ENCODE measurements at places on chromosomes 12 and 14.

GRCh38 chr14:51512316-51512715 lies 139.4 kb upstream of the FRMD6 start:
- DNase-seq = no peak

GRCh38 chr14:72883961-72884360 lies 9.9 kb downstream of the DPF3 start:
- peak; percentile 30 for DNase-seq

DNA sequence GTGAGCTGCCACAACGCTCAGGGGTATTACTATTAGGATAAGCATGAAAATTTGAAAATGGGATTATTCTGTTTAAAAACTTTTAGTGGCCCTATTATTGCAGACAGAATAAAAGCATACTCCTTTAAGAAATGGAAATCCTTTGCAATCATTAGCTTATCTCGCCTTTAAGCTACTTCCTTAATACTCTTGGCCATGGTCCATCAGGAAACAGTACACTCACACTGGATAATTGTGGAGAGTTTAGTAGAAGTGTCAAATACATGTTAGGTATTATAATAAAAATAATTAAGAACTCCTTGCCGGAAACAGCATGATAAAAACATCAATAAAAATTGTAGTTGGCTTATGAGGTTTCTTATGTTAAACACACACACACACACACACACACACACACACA lies 100.4 kb upstream of the PPFIA2 start:
- DNase-seq = no peak

GRCh38 chr12:121712190-121712460 lies 427 bp upstream of the TMEM120B start:
- DNase-seq = no peak

- DNase-seq = no peak
Measured at GRCh38 chr14:29465095-29465494, 462.6 kb downstream of the PRKD1 start.

DNA sequence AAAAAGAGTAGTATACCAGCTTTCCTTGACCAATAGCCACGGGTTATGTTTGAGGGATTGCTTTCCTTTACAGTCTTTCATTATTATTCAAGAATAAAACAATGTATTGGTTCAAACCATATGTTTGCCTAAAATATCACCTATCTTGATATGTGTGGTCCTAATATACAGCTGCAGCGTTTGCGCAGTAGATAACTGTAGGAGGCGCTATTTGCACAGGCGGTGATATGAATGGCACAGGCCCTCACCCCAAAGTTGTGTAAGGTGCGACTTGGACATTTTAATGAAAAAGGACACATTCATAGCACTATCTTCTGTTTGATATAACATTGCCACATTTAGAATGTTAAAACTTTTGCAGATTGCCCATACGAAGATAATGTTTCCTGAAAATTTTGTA lies 298.4 kb downstream of the TRHDE start:
- DNase-seq = no peak

- no peak for DNase-seq
Measured at GRCh38 chr14:63493246-63493645, 49.9 kb downstream of the PPP2R5E start.

DNA sequence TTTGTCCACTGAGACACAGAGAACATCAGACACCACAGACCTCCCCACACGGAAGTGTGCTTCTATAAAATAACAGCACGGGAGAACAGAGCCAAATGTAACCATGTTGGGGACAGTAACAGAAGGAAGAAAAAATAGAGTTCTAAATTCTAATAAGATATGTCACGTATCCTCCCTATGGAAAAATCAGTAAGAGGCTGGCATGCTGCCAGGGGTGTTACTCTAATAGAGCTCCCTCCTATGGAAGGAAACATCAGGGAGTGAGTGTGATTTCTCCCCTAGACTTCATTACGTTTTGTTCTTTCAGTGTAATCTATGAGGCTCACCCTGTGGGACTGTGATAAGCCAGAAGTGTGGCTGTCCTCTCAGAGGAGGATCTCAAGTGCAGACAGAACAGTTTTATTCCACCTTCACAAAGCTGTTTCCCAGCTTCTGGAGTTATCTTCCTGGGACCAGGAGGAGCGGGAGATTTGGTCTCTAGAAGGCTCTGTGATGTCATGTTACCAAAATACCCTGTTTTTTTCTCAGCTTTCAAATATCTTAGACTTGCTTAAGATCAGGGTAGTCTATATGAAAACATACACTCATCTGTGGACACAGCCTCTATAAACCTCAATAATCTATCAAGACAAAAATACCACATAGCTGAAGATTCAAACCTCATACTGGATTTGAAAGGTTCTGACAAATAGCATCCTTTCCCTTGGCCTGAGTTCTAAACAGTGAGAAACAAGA lies 69.3 kb downstream of the ZFC3H1 start:
- DNase-seq = no peak

GRCh38 chr12:52221912-52222457 lies 11.1 kb upstream of the KRT7 start:
- peak; percentile 74 for DNase-seq

GRCh38 chr12:79737875-79738718 lies 47.3 kb upstream of the PAWR start:
- DNase-seq = peak; percentile 2

DNA sequence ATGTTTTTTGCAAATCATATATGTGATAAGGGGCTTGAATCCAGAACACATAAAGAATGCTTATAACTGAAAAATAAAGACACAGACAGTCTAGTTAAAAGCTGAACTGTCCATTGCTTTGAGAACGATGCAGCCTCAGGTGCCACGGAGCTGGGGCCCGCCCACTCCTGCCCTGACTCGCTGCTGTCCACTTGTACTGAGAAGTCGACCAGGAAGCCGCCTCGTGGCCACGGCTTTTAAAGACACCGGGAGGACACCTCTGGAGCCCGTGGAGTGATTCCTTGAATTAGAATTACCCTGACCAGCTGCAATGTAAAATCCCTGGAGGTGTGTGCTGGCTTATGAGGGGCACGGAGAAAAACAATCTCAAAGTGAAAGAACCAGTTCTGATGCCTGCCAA lies 23.9 kb upstream of the TEX22 start:
- no peak for DNase-seq

DNA sequence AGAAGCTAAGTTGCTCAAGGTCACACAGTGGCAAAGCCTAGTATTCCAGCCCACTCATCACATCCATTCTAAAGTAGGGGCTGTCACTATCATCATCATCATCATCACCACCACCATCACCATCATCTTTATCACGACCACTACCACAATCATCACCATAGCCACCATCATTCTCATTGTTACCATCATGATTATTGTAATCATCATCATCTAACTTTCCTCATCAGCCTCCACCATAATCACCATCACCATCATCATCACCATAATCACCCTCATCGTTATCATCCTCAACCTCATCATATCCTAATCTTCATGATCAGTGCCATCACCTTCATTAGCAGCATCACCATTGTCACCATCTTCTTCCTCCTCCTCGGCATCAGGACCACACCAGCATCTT lies 48.7 kb downstream of the NOS1 start:
- DNase-seq = no peak

DNA sequence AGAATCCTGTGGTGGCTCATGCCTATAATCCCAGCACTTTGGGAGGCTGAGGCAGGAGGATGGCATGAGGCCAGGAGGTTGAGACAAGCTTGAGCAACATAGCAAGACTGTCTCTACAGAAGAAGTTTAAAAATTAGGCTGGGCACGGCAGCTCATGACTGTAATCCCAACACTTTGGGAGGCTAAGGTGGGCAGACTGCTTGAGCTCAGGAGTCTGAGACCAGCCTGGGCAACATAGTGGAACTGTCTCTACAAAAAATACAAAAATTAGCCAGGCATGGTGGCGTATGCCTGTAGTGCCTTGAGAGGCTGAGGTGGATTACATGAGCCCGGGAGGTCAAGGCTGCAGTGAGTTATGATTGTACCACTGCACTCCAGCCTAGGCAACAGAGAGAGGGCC lies 998 bp upstream of the CYP27B1 start:
- no peak for DNase-seq

DNA sequence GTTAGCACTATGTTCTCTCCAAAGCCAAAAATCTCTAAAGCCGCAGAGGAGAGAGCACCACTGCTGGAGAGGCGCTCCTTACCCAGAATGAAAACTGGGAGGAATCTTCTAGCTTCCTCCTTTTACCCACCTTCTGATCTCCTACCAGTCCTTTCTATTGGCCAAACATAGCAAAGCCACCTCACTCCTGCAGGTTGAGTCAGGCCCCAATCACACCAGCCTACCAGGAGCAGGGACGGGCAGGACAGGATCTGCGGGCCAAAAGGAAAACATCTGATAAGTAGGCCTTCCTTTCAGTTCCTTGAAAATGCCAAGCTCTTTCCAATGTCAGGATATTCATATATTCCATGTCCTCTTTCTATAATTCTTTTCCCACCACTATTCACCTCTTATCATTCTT lies 197.7 kb upstream of the CNOT2 start:
- no peak for DNase-seq

DNA sequence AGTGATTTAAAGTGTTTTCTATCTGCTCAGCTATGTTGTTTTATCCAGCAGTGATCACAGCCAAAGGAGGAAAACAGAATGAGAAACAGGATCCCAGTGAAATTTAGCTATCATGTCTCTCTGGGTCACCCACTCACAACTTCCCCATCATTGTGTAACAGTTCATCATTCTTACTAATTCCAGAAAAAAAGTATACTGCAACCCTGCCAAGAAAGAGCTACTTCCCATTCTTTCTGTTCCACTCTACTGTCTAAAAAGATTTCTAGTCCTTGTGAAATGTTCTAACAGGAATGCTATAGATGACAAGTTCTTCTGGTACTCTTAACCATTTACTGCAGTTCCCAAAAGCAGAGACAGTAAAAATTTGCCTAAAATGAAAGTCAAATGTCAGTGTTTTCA lies 39.2 kb upstream of the CD163 start:
- DNase-seq = no peak

DNA sequence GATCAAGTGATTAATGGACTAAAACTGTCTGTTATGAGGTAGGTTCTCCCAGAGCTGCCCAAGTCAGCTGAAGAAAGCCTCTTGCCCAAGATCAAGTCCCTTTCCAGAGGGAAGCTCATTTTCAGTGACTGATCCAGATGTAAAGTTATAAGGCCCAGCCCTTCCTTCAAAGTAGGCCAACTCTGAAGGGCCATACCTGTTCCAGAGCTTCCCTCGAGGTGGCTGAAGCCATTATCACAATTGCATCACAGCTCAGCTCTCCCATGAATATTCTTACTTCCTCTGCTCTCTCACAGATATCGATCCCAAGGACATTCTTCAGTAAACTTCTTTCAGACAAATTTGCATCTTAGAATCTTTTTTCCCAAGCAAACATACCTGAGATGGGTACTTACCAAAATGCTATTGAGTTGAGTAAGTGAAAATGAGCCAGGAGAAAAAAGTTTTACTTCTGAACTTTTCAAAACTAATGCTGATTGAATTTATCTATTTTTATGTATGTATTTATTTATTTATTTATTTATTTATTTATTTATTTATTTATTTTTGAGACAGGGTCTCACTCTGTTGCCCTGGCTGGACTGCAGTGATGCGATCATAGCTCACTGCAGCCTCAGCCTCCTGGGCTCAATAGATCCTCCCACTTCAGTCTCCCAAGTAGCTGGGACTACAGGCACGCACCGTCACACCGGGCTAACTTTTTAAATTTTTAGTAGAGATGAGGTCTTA lies 42.6 kb upstream of the USP15 start:
- DNase-seq = no peak

DNA sequence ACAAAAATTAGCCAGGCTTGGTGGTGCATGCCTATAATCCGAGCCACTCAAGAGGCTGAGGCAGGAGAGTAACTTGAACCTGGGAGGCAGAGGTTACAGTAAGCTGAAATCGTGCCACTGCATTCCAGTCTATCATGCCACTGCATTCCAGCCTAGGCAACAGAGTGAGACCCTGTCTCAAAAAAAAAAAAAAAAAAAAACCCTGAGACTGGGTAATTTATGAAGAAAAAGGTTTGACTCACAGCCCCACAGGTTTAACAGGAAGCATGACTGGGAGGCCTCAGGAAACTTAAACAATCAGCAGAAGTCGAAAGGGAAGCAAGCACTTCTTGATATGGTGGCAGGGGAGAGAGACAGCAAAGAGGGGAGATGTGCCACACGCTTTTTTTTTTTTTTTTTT lies 123.2 kb downstream of the GXYLT1 start:
- no peak for DNase-seq

DNA sequence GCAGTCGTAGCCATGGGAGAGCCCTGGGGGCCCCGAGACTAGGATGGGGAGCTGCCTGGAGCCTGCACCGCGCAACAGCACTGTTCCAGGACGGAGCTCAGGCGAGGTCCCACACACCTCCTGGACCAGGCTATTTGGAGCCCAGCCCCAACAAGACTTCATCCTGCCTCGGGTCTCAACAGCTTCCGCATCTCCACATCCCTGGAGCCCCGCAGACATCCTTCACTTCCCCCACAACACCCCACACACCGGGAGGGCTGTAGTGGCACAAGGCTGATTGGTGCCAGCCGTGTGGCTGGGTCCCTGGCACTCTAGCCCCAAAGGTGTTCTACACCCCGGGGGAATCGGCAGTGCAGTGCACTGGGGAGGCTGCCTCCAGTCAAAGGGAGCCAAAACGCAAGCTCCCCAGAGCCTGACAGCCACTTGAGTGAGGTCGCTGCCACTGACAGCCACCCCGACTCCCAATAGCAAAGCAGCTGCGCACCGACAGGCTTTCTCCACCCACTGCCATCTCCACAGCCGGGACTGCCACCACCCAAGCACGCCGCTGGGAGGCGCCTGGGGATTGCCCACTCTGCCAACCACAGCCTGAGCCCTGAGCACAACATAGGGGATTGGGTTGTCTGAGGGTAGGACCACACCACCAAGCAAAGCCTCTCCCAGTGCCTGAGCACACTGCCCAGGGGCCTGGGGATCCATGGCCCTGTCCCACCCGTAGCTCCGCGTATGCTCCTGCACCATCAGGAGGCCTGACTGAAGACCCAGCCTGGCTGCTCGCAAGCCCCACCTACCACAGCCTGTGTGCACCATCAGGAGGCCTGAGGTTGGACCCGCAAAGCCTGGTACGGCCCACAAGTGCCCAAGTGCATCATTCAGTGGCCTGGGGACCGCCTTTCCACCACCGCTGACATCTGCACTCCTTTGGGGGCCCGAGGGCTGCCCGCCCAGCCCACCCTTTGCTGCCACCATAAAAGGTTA lies 13.2 kb upstream of the KLRF1 start:
- DNase-seq = peak; percentile 92

GRCh38 chr14:81686512-81686911 lies 152.9 kb upstream of the SEL1L start:
- no peak for DNase-seq

DNA sequence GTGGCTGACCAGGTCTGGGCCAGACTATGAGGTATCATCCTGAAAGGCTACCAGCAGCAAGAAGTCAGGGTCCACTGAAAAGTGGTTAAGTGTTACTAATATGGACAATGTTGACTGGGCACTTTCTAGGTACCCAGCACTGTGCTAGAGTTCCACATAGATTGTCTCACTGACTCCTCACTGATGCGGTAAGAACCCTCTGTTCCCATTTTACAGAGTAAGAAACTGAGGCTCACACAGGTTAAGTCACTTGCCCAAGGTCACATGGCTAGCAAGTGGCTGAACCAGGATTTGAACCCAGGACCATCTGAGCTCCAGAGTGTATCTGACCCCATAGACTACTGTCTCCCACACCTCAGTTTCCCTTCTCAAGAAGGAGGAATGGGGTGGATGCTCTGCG lies 4.6 kb upstream of the CCDC85C start:
- no peak for DNase-seq
